Panc1 (cell line): ENCODE measurements at places on chromosomes 7 and 10. TPM values are rescaled to one million over a fixed set of nuclear protein-coding genes. Genes with fewer than 3 reads are reported as not detected.

DNA sequence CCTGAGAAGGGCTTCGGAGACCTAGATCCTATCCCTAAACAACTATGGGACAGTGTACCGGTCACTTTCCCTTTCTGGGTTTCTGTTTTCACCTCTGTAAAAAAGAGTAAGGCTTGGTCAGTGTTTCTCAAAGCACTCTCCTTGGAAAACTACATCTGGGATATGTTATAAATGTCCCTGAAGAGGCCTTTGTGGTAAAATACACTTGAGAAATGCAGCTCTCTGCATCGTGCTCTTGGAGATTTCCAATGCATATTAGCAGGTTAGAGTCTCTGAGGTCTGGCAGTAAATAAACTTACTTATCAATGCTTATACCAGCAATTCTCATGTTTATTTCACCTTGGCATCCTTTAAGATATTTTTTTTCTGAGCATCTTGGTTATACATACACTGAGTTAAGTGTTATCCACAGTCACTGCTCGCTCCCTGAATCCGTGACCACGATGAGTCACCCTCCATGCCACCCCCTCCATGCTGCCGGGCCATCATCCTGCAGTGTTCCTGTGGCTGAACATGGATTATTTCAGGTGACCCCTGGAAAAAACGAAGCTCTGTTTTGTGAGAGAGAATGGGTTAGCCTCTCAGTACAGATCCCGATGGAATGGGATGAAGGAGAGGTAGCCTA is 3.3 kb upstream of the TBXAS1 start:
- H3K27me3 ChIP-seq, result 0 out of 2 replicates have a peak, but pooled peaks cover 2% of the 10 kb centered on the region
- H3K36me3 ChIP-seq, result no peaks in the 10 kb centered on the region
- no peak for DNase-seq
- H3K27ac ChIP-seq, result no peak overlapping the region

GRCh38 chr7:126700807-126701604 is 551.7 kb downstream of the GRM8 start:
- H3K4me1 ChIP-seq, result no peaks in the 10 kb centered on the region; the same call in 1 of the 2 replicates
- no peaks in the 10 kb centered on the region for H3K36me3 ChIP-seq
- no peak overlapping the region for H3K27ac ChIP-seq
- H3K27me3 ChIP-seq, result no peaks in the 10 kb centered on the region

GRCh38 chr7:132542895-132543294 is 33.4 kb downstream of the PLXNA4 start:
- H3K4me1 ChIP-seq, result no peaks in the 10 kb centered on the region
- peaks cover 14% of the 10 kb centered on the region for H3K27me3 ChIP-seq
- DNase-seq, result no peak
- no peaks in the 10 kb centered on the region for H3K36me3 ChIP-seq
- H3K27ac ChIP-seq, result no peak overlapping the region
- no peak overlapping the region for H3K4me3 ChIP-seq

- no peak overlapping the region for H3K27ac ChIP-seq
- no peak for DNase-seq
- no peaks in the 10 kb centered on the region for H3K36me3 ChIP-seq
- H3K4me1 ChIP-seq, result no peaks in the 10 kb centered on the region
Observed at GRCh38 chr10:91103384-91104192, 116.9 kb upstream of the PCGF5 start.

GRCh38 chr10:123398180-123398591 is 244.0 kb downstream of the BUB3 start:
- H3K27me3 ChIP-seq, result no peaks in the 10 kb centered on the region
- no peaks in the 10 kb centered on the region for H3K4me1 ChIP-seq
- H3K27ac ChIP-seq, result no peak overlapping the region
- H3K36me3 ChIP-seq, result no peaks in the 10 kb centered on the region
- no peak overlapping the region for H3K4me3 ChIP-seq

- H3K4me1 ChIP-seq, result no peaks in the 10 kb centered on the region
- no peaks in the 10 kb centered on the region; the same call in none of the 2 replicates for H3K36me3 ChIP-seq
- no peak overlapping the region for H3K4me3 ChIP-seq
- DNase-seq, result no peak
- no peaks in the 10 kb centered on the region for H3K27me3 ChIP-seq
Observed at GRCh38 chr7:133275446-133276095, 22.7 kb downstream of the EXOC4 start.

- peaks cover 15% of the 10 kb centered on the region for H3K36me3 ChIP-seq
- H3K4me3 ChIP-seq, result no peak overlapping the region
- no peak for DNase-seq
- no peaks in the 10 kb centered on the region for H3K27me3 ChIP-seq
Observed at GRCh38 chr10:93431361-93431760, 50.8 kb downstream of the MYOF start.

- no peaks in the 10 kb centered on the region for H3K36me3 ChIP-seq
- no peak overlapping the region for H3K4me3 ChIP-seq
- H3K27me3 ChIP-seq, result no peaks in the 10 kb centered on the region
- H3K4me1 ChIP-seq, result no peaks in the 10 kb centered on the region
- DNase-seq, result no peak
Observed at GRCh38 chr7:26346611-26347203, 55.0 kb downstream of the SNX10 start.

DNA sequence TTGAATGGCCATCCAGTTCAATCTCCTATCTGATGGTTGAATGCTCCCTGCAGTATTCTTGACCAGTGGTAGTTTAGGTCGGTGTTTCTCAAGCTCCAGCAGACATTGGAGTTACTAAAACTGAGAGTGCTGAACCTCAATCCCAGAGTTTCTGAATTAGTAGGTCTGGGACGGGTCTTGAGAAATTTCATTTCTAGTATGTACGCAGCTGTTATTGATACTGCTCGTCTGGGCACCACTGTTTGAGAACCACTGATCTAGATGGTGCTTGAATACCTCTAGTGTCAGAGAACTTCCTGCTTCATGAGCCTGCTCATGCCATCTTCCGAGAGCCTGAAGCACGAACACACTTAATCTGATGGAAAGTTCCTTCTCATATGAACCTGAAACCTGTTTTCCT is 99.4 kb upstream of the CREB5 start:
- H3K36me3 ChIP-seq, result no peaks in the 10 kb centered on the region
- no peak for DNase-seq
- H3K4me3 ChIP-seq, result no peak overlapping the region
- no peak overlapping the region for H3K27ac ChIP-seq
- H3K27me3 ChIP-seq, result peaks cover 40% of the 10 kb centered on the region
- no peaks in the 10 kb centered on the region for H3K4me1 ChIP-seq

DNA sequence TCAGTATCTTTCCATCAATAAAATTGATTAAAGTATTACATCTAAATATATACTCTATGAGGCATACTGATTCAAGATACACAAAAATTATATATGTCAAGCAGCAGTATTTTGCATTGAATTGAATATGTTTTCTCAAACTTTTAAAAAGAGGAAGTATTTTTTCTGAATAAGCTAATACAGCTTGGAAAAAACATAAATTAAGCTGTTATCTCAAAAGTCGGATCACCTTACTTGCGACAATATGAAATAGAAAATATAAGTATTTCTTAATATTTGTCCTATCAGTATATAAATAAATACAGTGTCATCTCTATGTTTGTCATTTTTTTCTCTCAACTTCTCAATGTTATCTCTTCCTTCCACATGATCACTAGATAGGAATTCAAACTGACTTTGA is 139.3 kb downstream of the MBL2 start:
- H3K4me1 ChIP-seq, result no peaks in the 10 kb centered on the region
- no peaks in the 10 kb centered on the region for H3K36me3 ChIP-seq
- no peaks in the 10 kb centered on the region for H3K27me3 ChIP-seq
- DNase-seq, result no peak
- no peak overlapping the region; the same call in 1 of the 2 replicates for H3K27ac ChIP-seq

- H3K4me3 ChIP-seq, result no peak overlapping the region
- no peaks in the 10 kb centered on the region for H3K36me3 ChIP-seq
- peaks cover 7% of the 10 kb centered on the region; the same call in 1 of the 2 replicates for H3K27me3 ChIP-seq
Observed at GRCh38 chr7:266851-267840, 22.8 kb upstream of the FOXL3 start.

GRCh38 chr10:77837925-77838595 is 88.5 kb downstream of the DLG5 start:
- H3K36me3 ChIP-seq, result no peaks in the 10 kb centered on the region; the same call in 1 of the 2 replicates
- H3K4me1 ChIP-seq, result no peaks in the 10 kb centered on the region
- no peaks in the 10 kb centered on the region for H3K27me3 ChIP-seq
- no peak overlapping the region for H3K27ac ChIP-seq
- H3K4me3 ChIP-seq, result no peak overlapping the region

Gene ELAPOR2
- total RNA-seq, result 0.39 TPM

Gene TMEM196
- not detected for total RNA-seq

Gene CLEC2L
- not detected for total RNA-seq

Gene GJD4
- not detected for total RNA-seq

Gene IDI2
- total RNA-seq, result not detected

Gene IFIT1B
- not detected for total RNA-seq
